PC-3 (cell line): ENCODE measurements at places on chromosomes 7 and 10. TPM values are rescaled to one million over a fixed set of nuclear protein-coding genes. Genes with fewer than 3 reads are reported as not detected.

EFCAB10 gene
- total RNA-seq: 0.18 TPM in 1 of 2 replicates, not detected in the other

PTPN20 gene
- 3.6 and 3.9 TPM in 2 replicates for total RNA-seq

AP1S1 gene
- total RNA-seq: 148 and 190 TPM in 2 replicates

H2BK1 gene
- total RNA-seq: not detected in 2 replicates

CLDN15 gene
- total RNA-seq: 6.7 and 9.9 TPM in 2 replicates

CCDC136 gene
- 9.8 and 10.5 TPM in 2 replicates for total RNA-seq

DOCK4 gene
- total RNA-seq: 21.8 and 25.4 TPM in 2 replicates

ANKRD2 gene
- total RNA-seq: 1.7 and 1.8 TPM in 2 replicates

VWA2 gene
- not detected in 2 replicates for total RNA-seq

MKX gene
- 2.6 and 3.5 TPM in 2 replicates for total RNA-seq

GHRHR gene
- not detected in 2 replicates for total RNA-seq

RBM20 gene
- 0.40 and 1.3 TPM in 2 replicates for total RNA-seq

DNA sequence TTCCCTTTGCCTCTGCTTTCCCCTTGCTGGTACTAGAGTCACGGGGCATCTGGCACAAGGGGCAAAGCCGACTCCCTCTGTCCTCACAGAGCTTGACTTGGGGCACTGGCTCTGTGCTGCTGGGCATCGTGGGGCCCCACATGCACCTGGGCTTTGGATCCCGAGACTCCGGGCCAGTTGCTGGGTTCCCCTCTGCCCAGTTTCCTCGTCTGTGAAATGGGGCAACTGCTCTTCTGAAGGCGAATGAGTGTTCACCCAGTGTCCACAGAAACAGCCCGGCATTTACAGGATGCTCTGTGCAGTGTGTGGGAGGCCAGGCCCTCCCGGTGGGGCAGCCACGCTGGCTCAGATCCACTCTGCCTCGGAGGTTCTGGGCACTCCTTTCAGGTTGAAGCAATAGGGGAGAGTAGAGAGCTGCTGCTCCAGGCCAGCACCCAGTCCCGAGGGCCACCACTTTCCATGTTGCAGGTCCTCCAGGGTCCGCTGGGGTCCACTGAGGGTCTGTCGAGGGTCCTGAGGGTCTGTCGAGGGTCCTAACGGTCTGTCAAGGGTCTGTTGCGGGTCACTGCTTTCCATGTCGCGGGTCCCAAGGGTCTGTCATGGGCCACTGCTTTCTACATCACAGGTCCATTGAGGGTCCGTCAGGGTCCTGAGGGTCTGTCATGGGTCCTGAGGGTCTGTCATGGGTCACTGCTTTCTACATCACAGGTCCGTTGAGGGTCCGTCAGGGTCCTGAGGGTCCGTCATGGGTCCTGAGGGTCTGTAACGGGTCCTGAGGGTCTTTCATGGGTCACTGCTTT, 103.6 kb downstream of the VIPR2 start:
- no peak for DNase-seq

GRCh38 chr7:140121326-140121725, 55.5 kb downstream of the KDM7A start:
- no peak for DNase-seq

- no peak for DNase-seq
These were observed 620.8 kb upstream of the AUTS2 start for GRCh38 chr7:68977385-68978055.

DNA sequence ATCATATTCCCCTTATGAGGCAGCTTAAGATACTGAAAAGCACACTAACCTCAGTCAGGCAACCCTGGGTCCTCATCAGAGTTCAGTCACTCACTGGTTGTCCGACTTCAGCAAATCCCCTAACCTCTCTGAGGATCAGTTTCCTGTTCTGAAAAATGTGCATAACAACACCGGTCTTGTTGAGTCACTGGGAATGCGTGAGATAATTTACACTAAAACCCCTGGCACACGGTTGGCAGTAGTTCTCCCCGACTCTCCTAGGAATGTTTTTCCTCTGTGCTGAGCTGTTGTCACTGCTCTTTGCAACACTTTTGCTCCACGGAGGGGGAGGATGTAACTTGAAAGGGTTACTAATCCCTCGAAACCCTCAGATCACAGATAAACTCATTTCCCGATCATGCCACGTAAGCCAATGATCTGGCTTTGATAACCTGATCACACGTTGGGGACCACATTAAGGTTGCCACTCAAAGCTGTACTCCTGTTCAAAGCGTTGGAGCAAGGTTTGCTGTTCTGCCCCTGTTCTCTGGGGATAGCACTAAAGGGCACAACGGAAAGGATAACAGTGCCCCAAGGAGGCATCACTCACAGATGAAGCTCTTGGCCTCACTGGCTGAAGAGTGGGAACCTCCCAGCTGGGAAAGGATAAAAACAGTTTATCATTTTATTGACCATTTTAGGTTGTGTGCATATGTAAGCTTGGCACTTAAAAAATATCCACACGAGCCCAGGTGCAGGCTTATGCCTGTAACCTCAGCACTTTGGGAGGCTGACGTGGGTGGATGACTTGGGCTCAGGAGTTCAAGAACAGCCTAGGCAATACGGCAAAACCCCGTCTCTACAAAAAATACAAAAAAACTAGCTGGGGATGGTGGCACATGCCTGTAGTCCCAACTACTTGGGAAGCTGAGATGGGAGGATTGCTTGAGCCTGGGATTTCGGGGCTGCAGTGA, 5.0 kb upstream of the RBM17 start:
- no peak for DNase-seq

- DNase-seq: no peak
These were observed 32.3 kb upstream of the LYZL1 start for GRCh38 chr10:29256586-29256985.

DNA sequence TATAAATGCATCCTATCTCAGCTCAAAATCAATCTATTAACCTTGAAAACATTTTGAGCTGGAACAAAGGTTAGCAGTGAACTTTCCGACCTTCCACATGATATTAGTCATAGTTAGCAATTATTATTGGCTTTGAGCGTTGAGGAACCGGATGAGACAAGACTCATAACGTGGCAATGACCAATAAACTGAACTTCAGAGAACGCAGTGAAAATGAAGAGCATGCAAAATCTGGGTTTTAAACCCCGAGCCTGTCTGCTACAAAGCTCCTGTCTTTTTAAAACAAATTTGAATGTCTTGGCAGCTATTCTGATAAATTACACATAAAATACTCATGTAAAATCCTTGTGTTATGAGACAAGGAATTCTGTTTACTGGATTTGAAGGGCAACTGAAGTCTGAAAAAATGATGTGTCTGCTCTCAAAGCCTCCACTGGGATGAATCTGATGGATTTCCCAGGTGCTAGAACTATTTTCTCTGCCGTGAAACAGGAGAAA, 74.7 kb upstream of the ITGB1 start:
- peak; percentile 100 for DNase-seq

GRCh38 chr10:49711481-49711880, 32.0 kb downstream of the C10orf53 start:
- no peak for DNase-seq

GRCh38 chr7:105760551-105761447, 115.6 kb downstream of the ATXN7L1 start:
- no peak for DNase-seq

- DNase-seq: no peak
These were observed 391.0 kb upstream of the NRP1 start for GRCh38 chr10:33725430-33725829.

- peak; percentile 49 for DNase-seq
These were observed at the start of gene TMUB1 for GRCh38 chr7:151083071-151083823. TSS of gene TMUB1 (minus strand) at chr7:151083493. CDS start at chr7:151082563, 930 bp downstream.

GRCh38 chr7:94388540-94388939, 6.2 kb upstream of the COL1A2 start:
- DNase-seq: no peak

DNA sequence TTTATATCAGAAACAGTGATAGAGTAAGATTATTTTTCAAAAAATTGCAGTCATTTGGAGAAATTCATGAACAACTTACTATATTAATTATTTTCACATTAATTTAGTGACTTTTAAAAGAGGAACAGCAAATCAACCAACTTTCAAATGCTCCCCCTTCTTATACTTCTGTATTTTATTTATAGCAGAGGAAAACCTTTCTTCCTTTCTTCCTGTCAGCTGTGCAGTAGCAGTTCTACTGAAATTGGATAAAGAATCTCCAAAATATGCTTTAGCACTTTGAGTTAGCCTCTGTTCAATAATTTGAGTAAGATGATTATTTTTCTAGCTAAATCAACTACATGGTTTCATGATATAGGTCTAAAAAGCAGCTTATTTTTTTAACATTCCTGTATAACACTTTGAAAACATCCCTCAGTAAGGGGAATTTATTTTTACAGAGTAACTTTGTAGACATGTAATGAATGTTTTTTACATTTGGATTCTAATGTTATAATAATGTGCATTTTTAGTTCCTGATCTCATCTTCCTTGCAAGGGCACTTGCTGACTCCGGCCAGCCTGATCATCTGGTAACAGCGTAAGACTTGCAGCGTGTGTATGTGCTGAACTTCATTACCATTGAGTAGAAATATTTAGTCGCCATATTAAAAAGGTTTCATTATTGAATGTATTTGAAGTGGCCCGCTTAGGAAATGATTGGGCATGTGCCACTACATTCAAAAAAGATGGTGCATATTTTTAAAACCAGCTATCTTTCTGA, 158.3 kb upstream of the HDAC9 start:
- no peak for DNase-seq

DNA sequence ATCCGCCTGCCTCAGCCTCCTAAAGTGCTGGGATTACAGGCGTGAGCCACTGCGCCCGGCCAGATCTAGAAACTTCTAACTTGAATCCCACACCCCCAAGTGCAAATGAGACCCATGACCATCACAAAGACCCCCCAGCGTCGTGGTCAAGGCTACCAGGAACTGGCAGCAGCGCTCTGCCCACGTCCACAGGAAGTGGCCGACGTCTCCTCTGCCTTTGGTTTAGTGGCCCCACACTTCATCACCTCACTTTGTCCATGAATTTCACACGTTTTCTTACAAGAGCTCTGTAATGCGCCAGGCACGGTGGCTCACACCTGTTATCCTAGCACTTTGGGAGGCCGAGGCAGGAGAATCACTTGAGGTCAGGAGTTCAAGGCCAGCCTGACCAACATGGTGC, 53.5 kb upstream of the TNRC18 start:
- no peak for DNase-seq

DNA sequence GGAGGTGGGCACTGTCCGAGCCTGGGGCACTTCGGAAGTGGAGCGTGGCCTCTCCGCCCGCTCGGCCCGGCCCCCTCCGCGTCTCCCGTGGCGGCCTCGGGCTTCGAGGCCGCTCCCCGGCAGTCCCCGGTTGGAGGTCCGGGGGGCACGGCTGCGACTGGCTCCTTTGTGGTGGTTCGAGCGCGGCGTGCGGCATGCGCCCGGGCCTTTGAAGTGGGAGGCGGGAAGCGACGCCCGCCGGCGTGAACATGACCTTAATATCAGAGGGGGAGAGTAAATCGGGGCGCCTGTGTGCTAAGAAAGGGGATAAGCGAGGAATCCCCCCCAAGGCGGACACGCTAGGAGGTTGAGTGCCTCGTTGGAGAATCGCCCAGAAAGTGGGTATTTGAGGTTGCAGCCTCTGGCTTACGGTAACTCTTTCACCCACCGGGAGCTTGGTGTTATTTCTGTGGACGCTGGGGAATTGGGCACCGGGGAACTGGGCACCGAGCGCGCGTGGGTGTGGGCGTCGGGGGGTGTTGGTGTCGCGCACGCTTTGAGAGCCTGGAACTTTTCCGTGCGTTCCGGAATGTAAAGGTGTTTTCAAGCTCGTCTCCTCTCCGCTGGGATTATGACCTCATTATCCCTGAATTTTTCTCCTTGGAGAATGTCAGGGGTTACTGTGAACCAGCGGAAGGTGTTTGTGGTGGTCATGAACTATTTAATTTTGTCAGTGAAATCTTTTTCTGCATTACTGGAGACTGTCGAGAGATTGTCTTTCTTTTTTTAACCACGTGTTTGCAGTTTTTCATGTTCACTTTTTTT, 660 bp downstream of the SUV39H2 start:
- DNase-seq: no peak

GRCh38 chr7:158672975-158673374, 31.6 kb downstream of the NCAPG2 start:
- peak; percentile 73 for DNase-seq

DNA sequence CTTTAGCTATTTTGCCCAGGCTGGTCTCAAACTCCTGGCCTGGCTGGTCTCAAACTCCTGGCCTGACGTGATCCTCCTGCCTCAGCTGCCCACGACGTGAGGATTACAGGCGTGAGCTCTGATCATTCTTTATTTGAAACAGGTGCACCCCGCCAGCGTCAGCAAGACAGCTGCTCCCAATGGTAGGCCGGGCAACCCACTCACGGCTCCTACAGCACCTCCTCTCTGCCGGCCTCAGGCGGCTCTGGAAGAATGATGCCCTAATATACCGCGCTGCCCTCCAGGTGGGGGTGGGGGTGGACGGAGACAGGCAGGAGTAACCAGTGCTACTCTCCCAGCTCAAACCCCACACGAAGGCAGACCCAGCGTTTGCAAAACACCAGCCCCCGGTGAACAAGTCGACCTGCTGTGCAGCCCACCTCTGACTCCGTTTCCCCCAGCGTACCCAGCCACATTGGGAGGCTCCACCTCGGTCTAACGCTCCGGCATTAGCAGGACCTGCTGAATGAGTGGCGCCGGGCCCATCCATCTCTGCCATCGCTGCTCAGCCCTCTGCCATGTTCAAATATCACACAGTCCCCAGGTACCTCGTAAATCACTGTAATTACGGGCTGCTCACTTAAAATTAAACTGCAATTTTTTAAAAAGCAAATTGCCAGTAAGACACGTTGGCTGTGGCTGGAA, 148.6 kb downstream of the ELFN1 start:
- no peak for DNase-seq

DNA sequence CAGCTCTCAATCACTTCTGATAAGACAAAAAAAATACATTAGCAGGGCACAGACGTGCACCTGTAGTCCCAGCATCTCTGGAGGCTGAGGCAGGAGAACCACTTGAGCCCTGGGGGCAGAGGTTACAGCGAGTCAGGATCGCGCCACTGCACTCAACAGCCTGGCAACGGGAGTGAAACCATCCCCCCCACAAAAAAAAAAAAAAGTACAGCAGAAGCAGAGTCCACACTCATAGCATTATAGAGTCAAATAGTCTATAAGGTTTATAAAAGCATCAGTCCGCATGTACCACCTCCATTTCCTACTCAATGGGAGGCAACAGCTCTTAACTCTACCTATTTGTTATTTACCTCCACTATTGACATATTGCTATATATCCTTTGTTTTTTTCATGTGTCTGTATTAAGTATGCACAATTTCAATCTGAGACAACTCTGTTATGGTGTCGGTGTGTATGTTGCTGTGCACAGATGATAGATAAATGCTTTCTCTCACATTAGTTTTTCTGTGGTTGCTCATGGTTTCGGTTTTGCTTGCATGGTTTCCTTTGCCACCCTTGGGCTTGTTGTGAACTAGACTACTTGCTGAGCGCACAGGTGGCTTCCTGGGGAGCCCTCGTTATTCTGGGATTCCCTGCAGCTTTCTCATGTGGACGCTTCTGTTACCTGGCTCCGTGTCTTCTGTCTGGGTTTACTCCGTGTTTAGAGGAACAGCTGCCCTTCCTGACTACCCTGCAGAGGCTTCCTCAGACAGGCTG, 40.4 kb downstream of the PROSER2 start:
- DNase-seq: no peak

GRCh38 chr10:86388119-86388704, 21.6 kb upstream of the GRID1 start:
- DNase-seq: no peak

- no peak for DNase-seq
These were observed 7.9 kb upstream of the GSDME start for GRCh38 chr7:24764972-24765744.
